ENCODE measurements at places on chromosomes 4 and X. TPM values are rescaled to one million over a fixed set of nuclear protein-coding genes. Genes with fewer than 3 reads are reported as not detected.

The AKAP4 gene
- not detected for total RNA-seq

The FHDC1 gene
- 1.5 TPM for total RNA-seq

GRCh38 chr4:147400721-147401120, 80.2 kb upstream of the EDNRA start:
- no peaks in the 10 kb centered on the region for H3K36me3 ChIP-seq
- no peaks in the 10 kb centered on the region for H3K4me1 ChIP-seq
- DNase-seq, result no peak

The SCRG1 gene
- total RNA-seq, result 0.43 TPM

The SORBS2 gene
- total RNA-seq, result 210 TPM

DNA sequence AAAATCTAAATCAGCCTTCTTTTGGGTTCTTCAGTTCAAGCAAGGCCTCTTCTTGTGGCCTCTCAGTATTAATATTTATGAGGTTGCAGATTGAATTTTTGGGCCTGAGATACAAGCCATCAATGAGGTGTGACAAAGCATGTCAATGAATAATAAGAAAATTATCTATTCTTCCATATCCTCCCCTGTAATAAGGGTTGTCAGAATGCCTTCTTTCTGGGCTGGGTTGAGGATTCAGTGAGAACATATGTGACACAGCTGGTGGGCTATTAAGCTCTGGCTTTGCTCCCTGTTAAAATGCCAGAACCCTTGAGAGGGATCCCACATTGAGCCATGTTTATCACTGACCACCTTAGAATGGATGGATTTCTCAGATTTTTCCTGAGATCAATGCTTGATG, 187.2 kb downstream of the AR start:
- no peak for DNase-seq
- H3K4me3 ChIP-seq, result no peak overlapping the region
- H3K36me3 ChIP-seq, result no peaks in the 10 kb centered on the region
- H3K27me3 ChIP-seq, result no peaks in the 10 kb centered on the region
- H3K27ac ChIP-seq, result no peak overlapping the region

- no peak overlapping the region for H3K4me3 ChIP-seq
- H3K36me3 ChIP-seq, result no peaks in the 10 kb centered on the region
- no peaks in the 10 kb centered on the region for H3K27me3 ChIP-seq
- H3K27ac ChIP-seq, result no peak overlapping the region
Observed at GRCh38 chr4:27714073-27714472, 853.4 kb downstream of the STIM2 start.

DNA sequence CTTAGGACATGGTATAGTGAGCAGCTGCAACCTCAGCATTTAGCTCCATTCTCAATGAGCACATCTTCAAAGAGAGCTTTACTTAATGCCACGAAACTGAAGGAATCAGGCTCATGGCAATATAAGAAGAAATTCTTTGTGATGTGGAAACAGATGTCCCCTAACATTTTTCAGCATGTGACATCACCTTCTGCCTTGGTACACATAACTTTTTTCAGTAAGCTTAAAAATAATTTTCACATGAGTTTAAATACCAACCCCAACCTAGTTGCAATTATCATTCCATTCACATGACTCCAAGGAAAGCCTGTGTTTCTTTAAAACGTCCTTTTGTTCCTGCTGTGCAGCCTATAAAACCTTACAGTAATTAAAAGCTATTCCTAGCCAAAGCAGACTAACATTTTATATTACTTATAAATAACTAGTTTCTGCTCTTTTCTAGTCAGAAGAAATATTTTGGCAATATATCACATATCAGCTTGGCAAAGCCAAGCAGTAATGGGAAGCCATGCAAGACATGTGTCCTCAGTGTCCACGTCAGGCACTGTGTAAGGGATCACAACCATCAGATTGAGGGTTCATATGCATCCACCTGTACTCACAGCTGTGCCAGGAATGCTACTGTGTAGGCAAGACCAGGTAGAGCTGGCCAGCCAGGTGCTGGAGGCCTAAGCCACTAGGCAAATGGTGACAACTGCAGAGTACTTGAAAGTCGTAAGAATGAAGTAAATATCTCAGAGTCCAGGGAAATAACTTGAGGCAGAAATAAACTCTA, 466.6 kb downstream of the INPP4B start:
- DNase-seq, result peak; percentile 24
- no peak overlapping the region for H3K4me3 ChIP-seq
- H3K27ac ChIP-seq, result no peak overlapping the region
- peaks cover 6% of the 10 kb centered on the region for H3K4me1 ChIP-seq
- no peaks in the 10 kb centered on the region for H3K27me3 ChIP-seq
- no peaks in the 10 kb centered on the region for H3K36me3 ChIP-seq

- no peaks in the 10 kb centered on the region for H3K36me3 ChIP-seq
- H3K27me3 ChIP-seq, result no peaks in the 10 kb centered on the region
- no peaks in the 10 kb centered on the region for H3K4me1 ChIP-seq
Observed at GRCh38 chr4:143489106-143489505, 24.4 kb upstream of the SMARCA5 start.

- H3K27me3 ChIP-seq, result no peaks in the 10 kb centered on the region
- H3K4me3 ChIP-seq, result peak overlapping the region; percentile 94
- peak overlapping the region; percentile 98 for H3K27ac ChIP-seq
- peaks cover 13% of the 10 kb centered on the region for H3K36me3 ChIP-seq
- peaks cover 36% of the 10 kb centered on the region for H3K4me1 ChIP-seq
Observed at GRCh38 chr4:82430964-82431745, 765 bp downstream of the ENOPH1 start.

- H3K4me3 ChIP-seq, result no peak overlapping the region
- no peak overlapping the region for H3K27ac ChIP-seq
- DNase-seq, result no peak
- H3K27me3 ChIP-seq, result no peaks in the 10 kb centered on the region
Observed at GRCh38 chr4:24010994-24011393, 121.1 kb upstream of the PPARGC1A start.

DNA sequence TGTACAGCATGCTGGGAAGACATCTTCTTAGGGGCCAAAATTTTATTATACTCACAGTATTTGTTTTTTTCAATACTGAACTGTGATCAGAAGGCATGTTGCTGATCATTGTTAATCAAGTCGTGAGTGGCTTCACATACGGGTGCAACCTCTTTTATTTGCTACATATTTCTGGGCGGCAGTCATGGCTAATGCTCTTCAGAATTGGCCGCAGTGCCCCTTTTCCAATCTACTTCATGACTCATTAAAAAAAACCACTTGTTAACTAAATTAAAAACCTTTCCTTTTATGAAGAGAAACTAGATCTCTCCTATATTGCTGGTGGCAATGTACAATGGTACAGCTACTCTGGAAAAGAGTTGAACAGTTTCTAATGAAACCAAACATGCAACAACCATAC, 101.5 kb upstream of the C1GALT1C1 start:
- no peak overlapping the region for H3K27ac ChIP-seq
- no peak overlapping the region for H3K4me3 ChIP-seq
- no peaks in the 10 kb centered on the region for H3K4me1 ChIP-seq
- no peaks in the 10 kb centered on the region for H3K27me3 ChIP-seq
- no peaks in the 10 kb centered on the region for H3K36me3 ChIP-seq
- no peak for DNase-seq

DNA sequence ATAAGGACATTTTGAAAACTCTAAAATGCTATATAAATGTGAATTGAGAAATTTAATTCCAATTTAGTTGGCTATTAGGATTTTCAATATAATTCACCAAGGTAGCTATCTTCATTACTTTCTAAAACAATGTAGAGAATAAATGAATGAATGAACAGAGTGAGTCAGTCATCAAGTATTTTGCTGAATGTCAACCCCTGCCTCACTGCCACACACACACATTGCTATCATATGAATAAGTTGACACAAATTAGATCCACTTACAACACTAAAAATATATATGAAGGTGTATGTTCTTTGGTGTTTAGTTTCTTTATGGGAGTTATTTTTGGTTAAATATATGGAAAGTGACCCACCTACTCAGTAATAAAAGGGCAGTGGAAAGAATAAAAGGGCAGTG, 141.4 kb upstream of the SMIM10 start:
- no peaks in the 10 kb centered on the region for H3K4me1 ChIP-seq
- no peak overlapping the region for H3K4me3 ChIP-seq
- H3K27me3 ChIP-seq, result no peaks in the 10 kb centered on the region
- H3K27ac ChIP-seq, result no peak overlapping the region
- DNase-seq, result no peak
- H3K36me3 ChIP-seq, result no peaks in the 10 kb centered on the region

The TMPRSS11D gene
- not detected for total RNA-seq

DNA sequence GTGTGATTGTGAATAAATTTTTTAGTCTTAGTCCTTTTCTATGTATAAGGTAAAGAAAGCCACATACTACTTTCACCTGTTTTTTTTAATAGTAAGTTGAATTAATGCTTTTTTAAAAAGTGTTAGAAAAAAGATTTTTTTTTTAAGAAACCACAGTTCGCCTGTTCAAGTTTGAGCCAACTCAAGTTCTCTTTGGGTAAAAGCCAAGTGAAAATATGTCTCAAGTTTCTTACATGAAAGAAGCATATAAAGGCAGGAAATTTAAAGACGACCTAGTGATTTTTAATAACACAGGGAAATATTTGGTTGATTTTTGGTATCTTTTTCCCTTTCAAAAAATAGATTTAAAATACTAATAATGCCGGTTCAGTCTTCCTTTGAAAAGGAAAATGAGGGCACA, 369.9 kb upstream of the NR3C2 start:
- DNase-seq, result no peak
- no peak overlapping the region for H3K4me3 ChIP-seq
- H3K27me3 ChIP-seq, result no peaks in the 10 kb centered on the region

DNA sequence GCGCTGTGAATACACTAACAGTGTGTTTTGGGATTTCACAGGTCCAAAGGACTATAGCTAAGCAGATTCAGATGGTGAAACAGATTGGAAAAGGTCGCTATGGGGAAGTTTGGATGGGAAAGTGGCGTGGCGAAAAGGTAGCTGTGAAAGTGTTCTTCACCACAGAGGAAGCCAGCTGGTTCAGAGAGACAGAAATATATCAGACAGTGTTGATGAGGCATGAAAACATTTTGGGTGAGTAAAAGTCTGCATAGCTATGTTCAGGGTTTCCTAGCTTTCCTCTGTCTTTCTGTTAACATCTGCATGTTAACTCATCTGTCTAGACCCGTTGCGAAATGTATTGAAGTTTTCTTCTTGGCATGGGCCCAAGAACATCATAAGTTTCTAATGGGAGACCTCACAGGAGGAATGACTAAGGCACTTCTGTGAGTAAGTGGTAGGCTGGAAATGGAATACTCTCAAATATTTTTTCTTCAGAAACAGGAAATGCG, 372.1 kb downstream of the BMPR1B start:
- H3K36me3 ChIP-seq, result no peaks in the 10 kb centered on the region
- no peak overlapping the region for H3K4me3 ChIP-seq
- H3K27me3 ChIP-seq, result no peaks in the 10 kb centered on the region
- DNase-seq, result no peak
- H3K4me1 ChIP-seq, result no peaks in the 10 kb centered on the region

GRCh38 chr4:24601121-24601520, 16.8 kb upstream of the DHX15 start:
- no peak overlapping the region for H3K4me3 ChIP-seq
- peaks cover 14% of the 10 kb centered on the region for H3K4me1 ChIP-seq
- no peak overlapping the region for H3K27ac ChIP-seq
- no peak for DNase-seq
- H3K27me3 ChIP-seq, result no peaks in the 10 kb centered on the region

- no peak for DNase-seq
- H3K27me3 ChIP-seq, result no peaks in the 10 kb centered on the region
- no peak overlapping the region for H3K4me3 ChIP-seq
- H3K36me3 ChIP-seq, result no peaks in the 10 kb centered on the region
- H3K27ac ChIP-seq, result no peak overlapping the region
- no peaks in the 10 kb centered on the region for H3K4me1 ChIP-seq
Observed at GRCh38 chrX:101217689-101218088, 1.9 kb upstream of the DRP2 start.

- no peaks in the 10 kb centered on the region for H3K4me1 ChIP-seq
- no peak for DNase-seq
- H3K4me3 ChIP-seq, result no peak overlapping the region
- no peaks in the 10 kb centered on the region for H3K27me3 ChIP-seq
Observed at GRCh38 chrX:129983575-129984110, 1.2 kb downstream of the BCORL1 start.

The EDNRA gene
- total RNA-seq, result 0.28 TPM

- no peak for DNase-seq
- no peaks in the 10 kb centered on the region for H3K4me1 ChIP-seq
- no peak overlapping the region for H3K27ac ChIP-seq
- no peak overlapping the region for H3K4me3 ChIP-seq
Observed at GRCh38 chr4:72817012-72817411, 248.0 kb upstream of the ADAMTS3 start.

The SOD3 gene
- total RNA-seq, result 43.9 TPM

- no peak for DNase-seq
- no peak overlapping the region for H3K27ac ChIP-seq
- no peak overlapping the region for H3K4me3 ChIP-seq
- H3K27me3 ChIP-seq, result no peaks in the 10 kb centered on the region
Observed at GRCh38 chr4:25879991-25880651, 17.3 kb upstream of the SEL1L3 start.

DNA sequence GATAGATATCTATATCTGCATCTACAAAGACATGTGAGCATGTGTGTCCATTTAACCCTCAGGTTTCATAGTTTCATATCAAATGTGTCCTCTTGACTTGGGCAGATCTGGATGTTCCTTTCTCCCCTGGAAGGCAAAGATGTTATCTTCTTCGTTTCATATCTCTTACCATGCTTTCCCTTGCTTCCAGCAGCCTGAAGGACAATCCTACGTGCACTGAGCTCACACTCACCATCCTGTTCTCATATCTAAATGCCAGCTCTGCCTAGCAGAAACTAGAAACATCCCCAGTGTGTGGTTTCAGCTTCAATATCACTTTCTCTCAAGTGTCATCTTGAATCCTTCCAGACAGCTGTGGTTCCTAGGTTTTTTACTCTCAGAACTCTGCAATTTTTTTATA, 66.2 kb downstream of the ZAR1 start:
- H3K4me3 ChIP-seq, result no peak overlapping the region
- H3K4me1 ChIP-seq, result no peaks in the 10 kb centered on the region
- peaks cover 9% of the 10 kb centered on the region for H3K36me3 ChIP-seq

DNA sequence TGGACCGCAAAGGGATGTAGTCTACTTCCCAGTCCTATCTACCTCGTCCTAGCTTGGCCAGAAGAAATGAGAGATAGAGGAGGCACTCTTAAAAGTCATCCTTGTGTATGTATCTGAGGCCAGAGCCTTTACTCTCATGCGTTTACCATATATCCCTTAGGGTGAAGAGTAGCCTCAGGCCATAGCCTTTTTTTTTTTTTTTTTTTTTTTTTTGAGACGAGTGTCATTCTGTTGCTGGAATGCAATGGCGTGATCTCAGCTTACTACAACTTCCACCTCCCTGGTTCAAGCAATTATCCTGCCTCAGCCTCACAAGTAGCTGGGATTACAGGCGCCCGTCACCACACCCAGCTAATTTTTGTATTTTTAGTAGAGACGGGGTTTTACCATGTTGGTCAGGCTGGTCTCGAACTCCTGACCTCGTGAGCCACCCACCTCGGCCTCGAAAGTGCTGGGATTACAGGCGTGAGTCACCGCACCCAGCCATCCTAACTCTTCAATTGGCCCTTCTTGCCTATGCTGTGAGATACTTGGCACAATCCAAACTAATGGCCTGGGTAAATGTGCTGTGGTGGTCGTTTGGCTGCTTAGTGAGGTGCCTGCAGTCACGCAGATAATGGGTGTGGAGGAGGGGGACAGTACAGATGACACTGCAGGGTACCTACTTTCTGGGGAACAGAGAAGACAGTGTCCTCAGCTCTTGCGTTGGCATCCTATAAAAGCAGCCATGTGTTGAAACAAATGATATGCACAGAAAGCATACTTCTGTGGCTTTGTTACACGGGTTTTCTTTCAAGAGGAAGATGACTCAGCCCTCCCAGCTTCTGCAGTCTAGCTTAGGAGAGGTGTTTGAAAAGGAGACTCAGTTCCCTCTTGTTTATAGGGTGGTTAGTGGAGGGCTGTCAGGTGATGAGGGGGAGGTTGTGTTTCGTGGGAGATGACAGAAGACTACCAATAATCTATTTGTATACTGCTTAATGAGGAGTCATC, 10.4 kb upstream of the DGAT2L6 start:
- DNase-seq, result no peak
- no peak overlapping the region for H3K4me3 ChIP-seq
- no peaks in the 10 kb centered on the region for H3K27me3 ChIP-seq
- no peaks in the 10 kb centered on the region for H3K4me1 ChIP-seq

The PLAC8 gene
- 2.0 TPM for total RNA-seq
